Heart right ventricle (tissue), 16 donors: ENCODE measurements at places on chromosomes 16 and 17. TPM values are rescaled to one million over a fixed set of nuclear protein-coding genes. Genes with fewer than 3 reads are reported as not detected.

The KRTAP3-2 gene
- total RNA-seq: not detected

The TMEM88 gene
- 20.8 TPM for total RNA-seq

DNA sequence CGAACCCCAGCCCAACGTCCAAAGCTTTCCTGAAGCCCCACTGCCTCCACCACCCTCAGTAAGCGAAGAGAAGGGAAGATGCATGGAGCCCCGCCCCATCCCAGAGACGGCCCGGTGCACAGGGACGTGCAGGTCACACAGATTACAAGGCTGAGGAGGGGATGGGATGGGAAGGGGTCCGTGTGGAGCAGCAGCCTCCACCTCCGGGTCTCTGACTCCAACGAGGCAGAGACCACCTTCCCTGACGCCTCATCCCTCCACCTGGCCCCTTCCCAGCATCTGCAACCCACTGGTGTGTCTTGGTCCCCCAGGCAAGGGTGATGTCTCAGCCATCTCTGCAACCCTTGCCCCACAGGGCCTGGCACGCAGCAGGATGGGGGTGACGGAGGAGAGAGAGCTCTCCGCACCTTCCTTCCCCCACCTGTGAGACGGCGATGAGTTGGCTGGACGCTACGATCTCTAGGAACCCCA lies 58.5 kb downstream of the TBC1D16 start:
- no peak overlapping the region for H3K4me3 ChIP-seq
- H3K27ac ChIP-seq: no peak overlapping the region
- H3K27me3 ChIP-seq: no peaks in the 10 kb centered on the region
- DNase-seq: no peak
- H3K4me1 ChIP-seq: no peaks in the 10 kb centered on the region

- no peak for DNase-seq
- no peak overlapping the region for H3K4me3 ChIP-seq
- no peaks in the 10 kb centered on the region for H3K27me3 ChIP-seq
- peaks cover 9% of the 10 kb centered on the region for H3K4me1 ChIP-seq
- no peaks in the 10 kb centered on the region for H3K36me3 ChIP-seq
Measured at GRCh38 chr16:88465387-88465983, 12.4 kb downstream of the ZFPM1 start.
